ENCODE measurements at places on chromosomes 5 and 9.

DNA sequence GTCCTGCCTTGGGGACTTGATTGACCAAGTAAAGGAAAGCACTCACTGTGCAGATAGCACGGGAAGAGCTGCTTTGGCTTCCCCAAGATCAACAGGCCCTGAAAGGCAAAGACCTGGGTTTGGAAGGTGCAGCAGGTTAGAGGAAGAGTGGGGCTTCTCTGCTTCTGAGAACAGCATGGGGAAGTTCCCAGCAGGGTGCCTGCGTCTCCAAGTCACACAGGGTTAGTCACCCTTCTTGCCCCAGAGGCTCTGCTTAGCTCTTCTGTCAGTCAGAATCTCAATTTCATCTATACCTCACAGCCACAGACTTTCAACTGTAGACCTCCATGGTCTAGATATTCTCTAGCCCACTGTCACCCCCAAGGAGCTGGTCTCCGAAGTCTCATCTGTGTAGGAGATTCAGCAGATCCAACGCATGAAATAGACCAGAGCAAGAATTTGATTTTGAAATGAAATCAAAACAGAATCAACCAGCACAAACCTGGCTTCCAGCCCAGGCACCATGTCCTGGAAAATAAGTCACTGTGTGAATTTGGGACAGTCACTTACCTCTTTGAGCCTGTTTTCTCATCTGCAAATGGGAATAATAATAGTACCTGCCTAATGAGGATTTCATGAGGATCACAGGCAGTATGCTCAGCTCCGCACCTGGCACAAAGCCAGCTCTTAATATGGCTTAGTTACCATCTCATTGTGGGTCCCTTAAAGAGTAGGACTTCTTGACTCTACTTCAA lies 64.0 kb downstream of the SFXN1 start:
- H3K27ac ChIP-seq = no peak overlapping the region
- no peaks in the 10 kb centered on the region for H3K27me3 ChIP-seq
- H3K4me1 ChIP-seq = no peaks in the 10 kb centered on the region
- H3K4me3 ChIP-seq = no peak overlapping the region

- DNase-seq = no peak
- peaks cover 42% of the 10 kb centered on the region for H3K4me1 ChIP-seq
Measured at GRCh38 chr5:107541400-107541799, 129.3 kb downstream of the EFNA5 start.

DNA sequence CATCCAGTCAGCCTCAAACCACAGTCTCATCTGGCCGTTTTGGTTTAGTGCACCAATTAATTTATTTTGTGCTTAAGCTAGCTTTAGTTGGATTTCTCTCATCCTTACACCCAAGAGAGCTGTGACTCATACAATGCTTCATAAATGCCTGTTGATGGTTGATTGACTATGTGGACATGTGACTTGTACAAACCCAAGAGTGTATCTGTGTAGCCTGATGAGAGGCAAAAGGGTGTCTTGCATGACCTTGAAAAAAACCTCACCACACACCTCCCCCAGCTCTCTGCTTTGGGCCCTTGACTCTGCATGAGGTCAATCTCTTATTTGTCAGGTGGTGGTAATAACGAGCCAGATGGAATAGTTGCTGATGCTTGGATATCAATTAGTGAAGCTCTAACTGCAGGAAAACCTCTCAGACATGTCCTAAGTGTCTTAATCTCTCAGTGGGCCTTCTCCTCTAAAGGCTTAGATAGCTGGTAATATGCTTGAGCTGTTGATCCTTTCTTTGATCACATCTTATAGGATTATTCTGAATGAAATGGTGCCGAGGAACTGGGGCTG lies 10.6 kb upstream of the GLRA1 start:
- DNase-seq = no peak
- H3K27ac ChIP-seq = no peak overlapping the region
- H3K27me3 ChIP-seq = no peaks in the 10 kb centered on the region
- H3K36me3 ChIP-seq = no peaks in the 10 kb centered on the region
- no peak overlapping the region for H3K4me3 ChIP-seq

- H3K36me3 ChIP-seq = no peaks in the 10 kb centered on the region
- peaks cover 23% of the 10 kb centered on the region for H3K4me1 ChIP-seq
- H3K27me3 ChIP-seq = no peaks in the 10 kb centered on the region
Measured at GRCh38 chr5:77086368-77086688, 757 bp downstream of the ZBED3 start.

DNA sequence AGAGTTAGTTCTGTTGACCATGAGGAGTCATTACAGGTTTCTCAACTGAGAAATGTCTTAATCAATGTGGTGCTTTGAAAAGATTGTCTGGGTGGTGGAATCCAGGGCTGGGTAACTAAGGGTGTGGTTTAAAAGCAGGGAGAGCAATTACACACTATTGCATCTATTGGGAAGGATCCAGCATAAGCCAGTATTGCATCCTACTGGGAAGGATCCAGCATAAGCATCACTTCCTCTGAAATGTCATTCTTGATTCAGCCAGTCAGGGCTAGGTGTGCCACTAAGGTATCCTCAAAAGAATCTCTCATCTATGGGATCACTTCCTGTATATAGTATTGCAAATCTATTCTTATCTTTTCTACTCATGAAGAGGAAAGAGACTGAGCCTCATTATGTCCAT lies 38.6 kb downstream of the ELOVL7 start:
- DNase-seq = no peak
- no peak overlapping the region for H3K4me3 ChIP-seq
- H3K4me1 ChIP-seq = peaks cover 11% of the 10 kb centered on the region
- H3K27me3 ChIP-seq = no peaks in the 10 kb centered on the region
- H3K27ac ChIP-seq = no peak overlapping the region
- no peaks in the 10 kb centered on the region for H3K36me3 ChIP-seq

DNA sequence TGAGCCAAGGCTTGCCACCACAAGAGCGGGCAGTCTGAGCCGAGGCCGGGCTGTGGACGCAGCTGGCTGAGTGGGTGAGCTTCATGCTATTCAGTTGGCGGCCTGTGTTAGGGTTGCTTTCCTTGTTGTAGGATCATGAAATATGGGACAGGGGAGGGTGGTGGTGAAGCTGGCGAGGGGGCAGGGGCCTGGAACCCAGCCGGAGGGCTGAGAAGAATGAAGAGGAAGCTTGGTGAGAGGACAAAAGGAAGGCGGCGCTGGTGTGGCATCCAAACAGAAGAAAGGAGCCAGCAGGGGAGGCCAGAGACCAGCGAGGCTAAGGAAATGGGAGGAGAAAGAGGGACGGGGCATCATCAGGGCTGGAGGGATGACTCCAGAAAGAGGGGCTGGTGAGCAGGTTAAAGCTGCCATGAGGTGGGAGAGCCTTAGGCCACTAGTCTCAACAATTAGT lies 18.3 kb downstream of the RALGPS1 start:
- H3K27me3 ChIP-seq = no peaks in the 10 kb centered on the region
- H3K4me1 ChIP-seq = no peaks in the 10 kb centered on the region
- no peaks in the 10 kb centered on the region for H3K36me3 ChIP-seq
- no peak overlapping the region for H3K4me3 ChIP-seq
- no peak overlapping the region for H3K27ac ChIP-seq
- DNase-seq = no peak

DNA sequence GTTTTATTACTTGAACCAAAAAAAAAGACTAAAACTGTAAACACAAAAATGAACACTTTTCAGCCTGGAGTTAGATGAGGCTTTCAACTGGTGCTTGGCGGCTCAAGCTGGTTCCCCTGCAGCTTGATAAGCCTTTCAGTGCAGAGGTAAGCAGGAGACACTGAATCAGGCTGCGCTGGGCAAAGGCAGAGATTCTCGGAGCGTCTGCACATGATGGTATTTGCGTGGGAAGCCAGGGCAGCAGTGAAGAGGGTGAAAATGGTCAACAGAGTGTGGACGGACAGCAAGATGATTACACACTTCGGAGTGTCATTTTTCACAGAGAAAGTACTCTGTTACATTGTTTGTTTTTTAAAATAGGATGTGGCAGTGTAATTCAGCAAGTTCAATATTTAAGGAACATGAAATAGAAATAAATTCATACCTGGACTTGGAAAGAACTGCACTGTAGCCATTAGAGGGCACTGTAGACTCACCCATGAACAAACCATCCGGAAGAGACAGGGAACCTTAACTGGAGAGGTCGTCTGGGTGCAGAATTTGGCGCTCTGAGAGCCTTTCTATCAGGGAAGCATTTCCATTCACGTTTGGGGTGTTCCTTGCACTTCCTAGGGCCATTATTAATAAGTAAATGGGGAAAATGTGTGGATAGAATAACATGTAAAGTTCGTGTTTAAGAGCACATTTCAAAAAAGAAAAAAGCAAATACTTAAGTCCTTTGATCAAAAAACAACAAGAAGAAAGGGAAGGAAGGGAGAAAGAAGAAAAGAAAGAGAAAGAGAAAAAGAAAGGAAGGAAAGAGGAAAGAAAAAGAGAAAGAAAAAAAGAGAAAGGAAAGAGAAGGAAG lies 69.8 kb downstream of the ICE1 start:
- H3K27me3 ChIP-seq = no peaks in the 10 kb centered on the region
- H3K27ac ChIP-seq = no peak overlapping the region
- H3K4me1 ChIP-seq = peaks cover 15% of the 10 kb centered on the region
- H3K36me3 ChIP-seq = no peaks in the 10 kb centered on the region
- no peak overlapping the region for H3K4me3 ChIP-seq

- H3K4me3 ChIP-seq = no peak overlapping the region
- no peaks in the 10 kb centered on the region for H3K36me3 ChIP-seq
- no peaks in the 10 kb centered on the region for H3K27me3 ChIP-seq
Measured at GRCh38 chr9:119071636-119072035, 297.6 kb downstream of the BRINP1 start.

DNA sequence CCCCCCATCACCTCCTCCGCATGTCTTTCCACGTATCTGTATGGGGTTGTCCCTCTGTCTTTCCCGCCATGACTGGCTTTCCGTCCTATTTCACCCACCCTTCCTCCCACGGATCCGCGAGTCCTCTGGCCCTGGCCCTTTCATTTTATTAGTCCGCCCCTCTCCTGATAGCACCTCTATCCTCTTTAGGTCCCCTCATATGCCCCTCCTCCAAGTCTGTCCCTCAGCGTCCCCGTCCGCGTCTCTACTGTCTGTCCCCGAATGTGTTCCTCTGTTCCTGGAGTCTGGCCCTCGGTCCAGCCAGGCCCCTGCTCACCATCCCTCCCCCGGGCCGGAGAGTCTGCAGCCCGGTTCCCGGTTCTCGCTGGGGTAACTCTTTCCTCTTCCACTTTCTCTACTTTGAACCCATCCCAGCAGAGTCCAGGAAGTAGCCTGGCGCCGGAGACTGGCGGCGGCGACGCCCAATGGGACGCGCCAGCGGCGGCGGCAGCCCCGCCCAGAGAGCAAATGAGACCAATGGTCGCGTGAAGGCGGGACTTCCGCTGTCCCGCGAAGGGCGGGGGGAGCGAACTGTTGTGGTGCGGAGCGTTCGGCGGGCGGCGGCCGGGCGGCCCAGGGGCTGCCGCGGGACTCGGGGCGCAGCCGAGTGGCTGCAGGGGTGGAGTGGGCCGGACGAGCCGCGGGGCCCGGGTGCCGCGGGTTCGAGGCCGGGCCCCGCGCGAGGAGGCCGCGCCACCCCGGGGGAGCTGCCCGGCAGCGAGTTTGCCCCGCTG lies at the start of gene SAP30L:
Gene SAP30L, plus strand, starts transcription at position 576 of the 773 bp plus-strand sequence. CDS start 608 bp downstream, outside the sequence.
- H3K4me1 ChIP-seq = peaks cover 26% of the 10 kb centered on the region
- no peaks in the 10 kb centered on the region for H3K36me3 ChIP-seq
- peak within 1 kb of the TSS; percentile 83 for H3K4me3 ChIP-seq
- peak within 1 kb of the TSS; percentile 50 for H3K27ac ChIP-seq
- H3K27me3 ChIP-seq = no peaks in the 10 kb centered on the region
